Chondrocyte (in vitro differentiated cells): ENCODE measurements at places on chromosomes 7 and 10. TPM values are rescaled to one million over a fixed set of nuclear protein-coding genes. Genes with fewer than 3 reads are reported as not detected.
A peak's percentile ranks its signal among the peaks of the same experiment; 100 is the strongest.

GRCh38 chr10:114856544-114857287 lies 35.1 kb downstream of the FHIP2A start:
- peaks cover 56% of the 10 kb centered on the region for H3K4me1 ChIP-seq
- peak overlapping the region; percentile 46 for H3K4me3 ChIP-seq
- H3K36me3 ChIP-seq: peaks cover 31% of the 10 kb centered on the region

DNA sequence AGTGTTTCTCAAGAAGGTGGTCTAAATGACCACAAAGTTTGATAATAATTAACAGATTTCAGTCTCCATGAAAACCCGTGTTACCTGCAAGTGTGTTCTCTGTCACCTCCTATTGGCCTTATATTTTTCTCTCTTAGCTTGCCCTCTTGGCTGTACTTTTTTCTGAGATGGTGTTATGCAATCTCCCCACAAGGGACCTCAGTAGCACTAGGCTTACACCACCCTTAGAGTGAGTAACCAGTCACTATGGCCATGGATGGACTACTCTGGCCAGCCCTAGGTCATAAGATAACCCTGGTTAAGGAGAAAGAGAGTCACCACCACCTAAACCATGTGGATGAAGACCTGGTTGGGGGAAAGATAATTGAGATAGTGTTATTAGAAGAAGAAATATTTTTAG lies 76.8 kb downstream of the NPSR1 start:
- DNase-seq: no peak
- peak overlapping the region; percentile 37 for H3K27ac ChIP-seq
- H3K27me3 ChIP-seq: peaks cover 27% of the 10 kb centered on the region
- no peaks in the 10 kb centered on the region for H3K36me3 ChIP-seq
- no peak overlapping the region for H3K4me3 ChIP-seq
- no peaks in the 10 kb centered on the region for H3K4me1 ChIP-seq

- no peak for DNase-seq
- no peaks in the 10 kb centered on the region for H3K36me3 ChIP-seq
- H3K4me3 ChIP-seq: no peak overlapping the region
- no peak overlapping the region for H3K27ac ChIP-seq
- peaks cover 39% of the 10 kb centered on the region for H3K4me1 ChIP-seq
- H3K27me3 ChIP-seq: no peaks in the 10 kb centered on the region
Observed at GRCh38 chr10:110842326-110842904, 29.3 kb upstream of the PDCD4 start.

DNA sequence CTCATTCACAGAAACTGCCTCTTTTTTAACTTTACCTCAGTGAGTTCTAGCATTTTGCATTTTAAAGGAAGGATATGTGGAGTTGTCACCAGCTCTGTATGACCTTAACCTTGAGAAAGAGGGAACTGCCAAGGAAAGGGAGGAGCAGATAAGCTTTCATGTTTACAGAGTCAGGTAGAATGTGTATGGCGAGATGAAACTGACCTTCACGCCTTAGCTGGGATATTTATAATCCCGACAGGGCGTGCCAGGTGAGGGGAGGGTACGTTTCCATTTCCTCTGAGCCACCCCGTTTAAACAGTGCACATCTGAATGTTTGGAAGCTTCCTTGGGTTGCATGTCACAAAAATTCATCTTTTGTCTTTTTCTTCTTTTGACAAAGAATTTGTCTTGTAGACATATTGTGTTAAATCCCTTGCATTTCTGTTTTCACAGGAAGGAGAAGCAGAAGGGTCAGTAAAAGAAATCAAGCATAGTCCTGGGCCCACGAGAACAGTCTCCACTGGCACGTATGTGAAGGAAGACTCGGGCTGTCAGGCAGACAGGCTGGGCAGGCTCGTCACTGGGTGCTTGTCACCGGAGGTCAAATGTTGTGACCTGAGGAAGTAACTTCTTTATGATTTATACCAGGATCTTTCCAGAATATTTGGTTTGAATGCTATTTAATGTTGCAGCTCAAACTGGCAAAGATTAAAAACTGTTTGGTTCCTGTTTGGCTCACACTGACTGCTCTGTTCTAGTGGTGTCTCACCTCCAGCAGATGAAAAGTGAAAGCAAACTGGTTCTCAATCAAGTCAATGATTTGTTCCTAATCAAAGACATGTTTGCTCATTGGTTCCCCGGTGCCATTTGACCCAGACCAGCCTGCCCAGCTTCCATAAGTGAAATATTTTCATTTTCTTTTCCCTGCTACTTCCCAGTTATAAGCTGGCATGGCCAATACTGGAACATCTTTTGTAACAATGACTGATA lies 16.2 kb downstream of the OPTN start:
- peaks cover 19% of the 10 kb centered on the region for H3K4me1 ChIP-seq
- no peak overlapping the region for H3K27ac ChIP-seq
- H3K36me3 ChIP-seq: peaks cover 55% of the 10 kb centered on the region
- no peaks in the 10 kb centered on the region for H3K27me3 ChIP-seq
- no peak for DNase-seq
- no peak overlapping the region for H3K4me3 ChIP-seq

DNA sequence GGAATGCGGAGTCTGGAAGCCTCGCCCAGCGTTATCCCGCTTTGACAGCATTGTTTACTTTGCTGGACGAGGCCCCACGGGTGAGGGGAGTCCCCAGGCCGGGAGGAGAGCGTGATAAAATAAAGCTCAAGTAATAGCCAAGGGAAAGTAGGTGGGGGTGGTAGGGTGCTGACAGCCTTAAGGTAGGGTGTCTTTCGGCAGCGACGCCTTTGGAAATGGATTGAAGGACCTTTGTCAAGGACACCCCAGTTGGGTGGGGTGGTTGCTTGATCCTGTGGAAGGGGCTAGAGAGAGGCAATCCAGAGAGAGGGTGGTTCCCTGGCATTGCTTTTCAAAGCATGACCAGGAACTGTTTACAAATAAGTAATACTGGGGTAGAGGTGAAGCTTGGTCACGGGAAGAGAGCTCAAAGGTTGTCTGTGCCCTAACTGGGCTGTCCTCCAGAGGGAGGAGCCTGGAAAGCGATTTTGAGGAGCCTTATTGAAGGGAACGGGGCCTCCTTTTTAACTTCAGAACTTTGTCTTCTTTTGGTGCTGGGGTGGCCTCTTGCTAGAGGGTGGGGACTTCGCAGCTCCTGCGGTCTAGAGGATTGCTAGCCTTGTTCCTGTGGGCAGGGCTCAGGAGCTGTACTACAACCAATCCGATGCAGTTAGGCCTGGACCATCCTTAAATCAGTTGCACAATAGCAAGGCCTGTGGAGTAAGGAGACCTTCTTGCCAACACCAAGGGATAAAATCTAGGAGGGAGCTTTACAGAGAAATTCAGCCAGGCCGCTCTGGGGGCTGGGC lies 1.3 kb downstream of the EIF4EBP2 start:
- H3K4me1 ChIP-seq: peaks cover 41% of the 10 kb centered on the region
- peak overlapping the region; percentile 98 for H3K27ac ChIP-seq
- H3K36me3 ChIP-seq: peaks cover 4% of the 10 kb centered on the region
- peak overlapping the region; percentile 94 for H3K4me3 ChIP-seq
- no peaks in the 10 kb centered on the region for H3K27me3 ChIP-seq

DNA sequence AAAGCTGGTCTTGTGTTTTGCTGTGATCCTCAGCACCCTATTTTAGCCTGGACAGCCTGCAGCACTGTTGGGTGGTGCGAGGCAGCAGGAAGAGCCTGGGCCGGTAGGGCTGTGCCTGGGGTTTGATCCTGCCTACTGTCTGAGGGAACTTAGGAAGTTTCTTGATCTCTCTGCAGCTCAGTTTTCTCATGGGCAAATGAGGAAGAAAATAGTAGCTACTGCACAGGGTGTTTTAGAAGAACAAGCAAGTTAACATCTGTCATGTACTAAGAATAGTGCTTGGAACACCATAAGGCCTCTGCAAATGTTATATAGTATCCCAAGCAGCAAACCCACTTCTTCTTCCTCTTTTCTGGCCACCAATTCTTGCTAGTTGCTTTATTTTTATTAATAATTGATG lies 12.0 kb upstream of the AGR2 start:
- H3K27me3 ChIP-seq: no peaks in the 10 kb centered on the region
- peaks cover 1% of the 10 kb centered on the region for H3K36me3 ChIP-seq
- no peak overlapping the region for H3K27ac ChIP-seq
- peaks cover 43% of the 10 kb centered on the region for H3K4me1 ChIP-seq
- H3K4me3 ChIP-seq: no peak overlapping the region
- DNase-seq: no peak

- peak overlapping the region; percentile 85 for H3K27ac ChIP-seq
- H3K27me3 ChIP-seq: peaks cover 3% of the 10 kb centered on the region
- H3K4me3 ChIP-seq: no peak overlapping the region
- H3K36me3 ChIP-seq: no peaks in the 10 kb centered on the region
Observed at GRCh38 chr10:60480865-60481563, 91.3 kb upstream of the ANK3 start.

DNA sequence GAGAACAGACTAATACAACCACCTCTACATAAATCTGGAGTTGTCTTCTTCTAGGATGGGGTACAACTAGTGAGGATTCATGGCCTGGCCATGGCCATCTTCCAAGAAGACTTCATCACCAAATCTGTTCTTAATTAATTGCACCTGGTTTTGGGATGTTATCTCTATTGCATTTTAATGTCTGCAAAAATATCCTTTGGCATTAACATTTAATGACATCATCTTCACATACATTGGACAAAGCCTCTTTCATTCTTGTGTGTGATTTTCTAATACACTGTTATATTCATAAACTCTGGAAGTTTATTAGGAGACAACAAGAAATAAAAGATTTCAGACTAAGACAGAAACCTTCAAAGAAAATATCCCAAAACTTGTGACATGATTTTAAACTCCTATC lies 124.2 kb upstream of the ABCB5 start:
- no peak for DNase-seq
- H3K36me3 ChIP-seq: peaks cover 2% of the 10 kb centered on the region
- H3K4me1 ChIP-seq: no peaks in the 10 kb centered on the region
- no peak overlapping the region for H3K27ac ChIP-seq
- H3K27me3 ChIP-seq: no peaks in the 10 kb centered on the region
- no peak overlapping the region for H3K4me3 ChIP-seq

DNA sequence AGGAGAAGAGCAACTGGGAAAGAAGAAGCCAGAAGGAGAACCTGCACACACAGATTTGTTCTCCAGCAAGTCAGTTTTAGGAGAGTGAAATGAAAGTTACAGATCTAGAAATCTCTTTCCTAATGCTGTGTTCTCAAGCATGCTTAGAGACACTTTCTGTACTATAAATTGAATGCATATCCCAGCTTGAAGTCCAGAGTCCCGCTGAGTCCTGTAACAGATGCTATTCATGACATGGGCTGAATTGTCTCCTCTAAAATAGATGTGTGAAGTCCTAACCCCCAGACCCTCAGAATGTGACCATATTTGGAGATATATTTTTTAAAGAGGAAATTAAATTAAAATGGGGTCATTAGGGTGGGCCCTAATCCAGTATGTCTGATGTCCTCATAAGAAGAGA lies 46.9 kb upstream of the GJD4 start:
- H3K27ac ChIP-seq: no peak overlapping the region
- H3K4me1 ChIP-seq: peaks cover 6% of the 10 kb centered on the region
- H3K27me3 ChIP-seq: no peaks in the 10 kb centered on the region
- peaks cover 12% of the 10 kb centered on the region for H3K36me3 ChIP-seq
- DNase-seq: no peak

GRCh38 chr10:93826355-93826754 lies 67.4 kb upstream of the SLC35G1 start:
- peaks cover 9% of the 10 kb centered on the region for H3K4me1 ChIP-seq
- peaks cover 1% of the 10 kb centered on the region for H3K27me3 ChIP-seq
- H3K27ac ChIP-seq: no peak overlapping the region
- no peak overlapping the region for H3K4me3 ChIP-seq
- no peaks in the 10 kb centered on the region for H3K36me3 ChIP-seq
- no peak for DNase-seq

- H3K4me3 ChIP-seq: no peak overlapping the region
- peaks cover 15% of the 10 kb centered on the region for H3K36me3 ChIP-seq
- peaks cover 31% of the 10 kb centered on the region for H3K4me1 ChIP-seq
- DNase-seq: no peak
Observed at GRCh38 chr10:49518982-49519578, 19.8 kb downstream of the ERCC6 start.

GRCh38 chr7:1933066-1933750 lies 263.1 kb downstream of the ELFN1 start:
- no peak overlapping the region for H3K27ac ChIP-seq
- H3K4me3 ChIP-seq: no peak overlapping the region
- peaks cover 8% of the 10 kb centered on the region for H3K4me1 ChIP-seq

- no peak overlapping the region for H3K4me3 ChIP-seq
- H3K4me1 ChIP-seq: peaks cover 4% of the 10 kb centered on the region
- H3K27me3 ChIP-seq: no peaks in the 10 kb centered on the region
Observed at GRCh38 chr10:95706573-95706972, 12.8 kb upstream of the TCTN3 start.

DNA sequence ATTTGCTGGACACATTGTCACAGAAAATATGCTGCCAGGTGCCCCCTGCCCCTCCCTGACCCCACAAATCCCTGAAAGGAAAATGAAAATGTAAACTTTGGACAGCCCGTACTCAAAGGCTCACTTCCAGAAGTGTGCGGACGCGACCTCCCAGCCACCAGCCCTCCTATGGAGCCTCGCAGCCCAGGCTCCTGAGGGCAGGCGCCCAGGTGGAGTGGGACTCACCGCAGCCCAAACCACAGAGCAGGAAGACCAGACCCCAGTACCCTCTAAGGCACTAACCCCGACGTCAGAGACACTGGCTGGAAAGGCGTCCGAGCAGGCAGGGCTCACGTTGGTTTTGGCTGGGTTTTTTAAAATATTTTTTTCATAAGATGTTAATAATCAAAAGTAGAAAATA lies 57.3 kb downstream of the CSGALNACT2 start:
- peak; percentile 61 for DNase-seq
- H3K36me3 ChIP-seq: peaks cover 5% of the 10 kb centered on the region
- H3K4me3 ChIP-seq: no peak overlapping the region
- peaks cover 10% of the 10 kb centered on the region for H3K4me1 ChIP-seq
- H3K27me3 ChIP-seq: no peaks in the 10 kb centered on the region
- H3K27ac ChIP-seq: no peak overlapping the region

- peaks cover 4% of the 10 kb centered on the region for H3K36me3 ChIP-seq
- H3K27me3 ChIP-seq: no peaks in the 10 kb centered on the region
- no peak for DNase-seq
- no peak overlapping the region for H3K4me3 ChIP-seq
Observed at GRCh38 chr10:2985729-2986232, 81.6 kb upstream of the PFKP start.

- H3K27me3 ChIP-seq: no peaks in the 10 kb centered on the region
- H3K4me3 ChIP-seq: no peak overlapping the region
- H3K27ac ChIP-seq: no peak overlapping the region
- no peak for DNase-seq
Observed at GRCh38 chr10:62430881-62431280, 56.7 kb downstream of the ZNF365 start.

DNA sequence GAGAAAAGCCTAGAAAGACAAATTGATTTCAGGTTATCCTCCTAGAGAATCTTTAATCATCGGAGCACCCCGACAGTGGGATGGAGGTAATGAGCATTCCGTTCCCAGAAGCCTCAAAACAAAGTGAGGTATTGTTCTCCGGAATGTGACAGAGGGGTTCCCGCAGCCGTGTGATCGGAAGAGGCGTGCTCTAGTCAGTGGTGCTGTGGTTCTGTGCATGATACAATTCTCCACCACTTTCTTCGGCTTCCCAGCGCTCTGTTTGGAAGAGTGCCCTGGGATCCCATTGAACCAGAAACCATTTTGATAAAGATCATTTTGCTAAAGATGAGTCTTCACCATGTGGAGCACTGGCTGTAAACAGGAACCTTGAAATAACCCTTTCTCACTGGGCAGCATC lies 434.6 kb downstream of the PAXIP1 start:
- H3K4me1 ChIP-seq: no peaks in the 10 kb centered on the region
- H3K27ac ChIP-seq: no peak overlapping the region
- H3K36me3 ChIP-seq: no peaks in the 10 kb centered on the region
- no peak for DNase-seq
- no peaks in the 10 kb centered on the region for H3K27me3 ChIP-seq

VAX1 gene
- total RNA-seq: 5.2 TPM in 1 of 3 replicates, not detected in the others

OR2A42 gene
- 0.12 to 0.31 TPM in 2 of 3 replicates, not detected in the other for total RNA-seq

CHAT gene
- not detected in 3 replicates for total RNA-seq
